ENCODE measurements at places on chromosomes 1 and 21.

GRCh38 chr1:209630383-209631225 lies 21.6 kb downstream of the LAMB3 start:
- no peak for DNase-seq

DNA sequence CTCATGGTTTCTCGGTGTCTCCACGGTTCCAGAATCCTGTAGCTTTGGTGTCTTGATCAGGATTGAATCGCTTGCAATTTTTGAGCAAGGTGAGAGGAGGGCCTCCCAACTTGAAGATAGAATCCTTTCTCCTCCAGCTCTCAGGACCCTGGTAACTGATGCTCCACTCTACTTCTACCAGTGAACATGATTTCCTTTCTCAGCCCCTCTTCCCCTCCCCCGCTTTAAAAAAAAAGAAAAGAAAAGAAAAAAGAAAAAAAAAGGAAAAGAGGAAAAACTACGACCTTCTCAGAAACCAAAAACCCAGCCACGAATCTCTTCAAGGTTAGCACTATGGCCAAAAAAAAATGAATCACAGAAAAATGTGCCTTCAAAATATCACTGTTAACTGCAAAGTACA lies 1.2 kb downstream of the ARHGEF11 start:
- DNase-seq = no peak

GRCh38 chr1:49104575-49104974 lies 327.9 kb upstream of the BEND5 start:
- no peak for DNase-seq

GRCh38 chr1:206516728-206516990 lies 9.3 kb downstream of the RASSF5 start:
- no peak for DNase-seq

GRCh38 chr1:148385371-148386030 lies 97.6 kb downstream of the PPIAL4G start:
- DNase-seq = no peak

DNA sequence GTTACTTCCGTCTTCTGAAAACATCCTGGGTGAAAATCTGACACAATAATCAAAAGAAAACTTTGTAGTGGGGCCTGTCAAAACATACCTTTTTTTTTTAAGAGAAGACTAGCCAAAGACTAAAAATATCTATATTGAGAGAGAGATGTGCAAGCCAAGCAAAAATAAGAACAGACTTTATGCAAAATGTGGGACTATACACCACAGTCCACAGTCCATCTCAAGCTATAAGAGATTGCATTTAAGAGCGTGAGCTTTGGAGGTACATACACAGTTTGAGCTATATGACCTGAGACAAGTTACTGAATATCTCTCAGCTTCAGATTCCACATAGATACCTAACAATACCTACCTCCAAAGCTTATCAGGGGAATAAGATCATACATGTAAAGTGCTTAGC lies 64.9 kb upstream of the DYNLT5 start:
- DNase-seq = no peak

- no peak for DNase-seq
Measured at GRCh38 chr21:34988625-34989024, 60.5 kb downstream of the RUNX1 start.

DNA sequence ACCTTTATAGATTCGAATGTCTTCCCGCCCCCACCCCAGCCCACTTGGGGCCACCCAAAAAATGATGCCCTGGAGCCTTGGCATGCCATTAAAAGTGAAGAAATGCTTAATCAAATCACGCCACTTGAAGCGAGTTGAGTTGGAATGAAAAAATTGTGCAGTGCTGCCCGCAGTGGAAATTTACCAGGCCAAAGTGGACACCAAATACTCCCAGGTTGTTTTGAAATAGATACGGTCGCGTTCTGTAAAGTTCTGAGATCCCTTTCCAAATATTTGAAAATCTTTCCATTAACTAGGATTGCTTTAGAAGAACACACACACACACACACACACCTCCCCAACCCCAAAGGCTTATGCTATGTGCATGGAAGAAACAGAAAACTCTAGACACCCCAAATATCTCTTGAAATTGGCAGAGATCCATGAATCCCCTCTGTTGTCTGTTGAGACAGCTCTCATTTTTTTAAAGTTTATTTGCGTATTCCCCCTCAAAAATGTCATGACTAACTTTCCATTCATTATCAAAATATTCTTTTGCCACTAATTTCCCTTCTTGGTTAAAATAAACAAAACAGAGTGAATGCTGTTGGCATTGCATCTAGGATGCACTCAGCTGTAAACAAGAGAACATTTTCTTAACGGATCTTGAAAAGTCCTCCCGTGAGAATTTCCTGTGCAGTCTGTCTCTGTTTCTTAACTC lies 142.3 kb upstream of the KCNE2 start:
- peak; percentile 76 for DNase-seq

DNA sequence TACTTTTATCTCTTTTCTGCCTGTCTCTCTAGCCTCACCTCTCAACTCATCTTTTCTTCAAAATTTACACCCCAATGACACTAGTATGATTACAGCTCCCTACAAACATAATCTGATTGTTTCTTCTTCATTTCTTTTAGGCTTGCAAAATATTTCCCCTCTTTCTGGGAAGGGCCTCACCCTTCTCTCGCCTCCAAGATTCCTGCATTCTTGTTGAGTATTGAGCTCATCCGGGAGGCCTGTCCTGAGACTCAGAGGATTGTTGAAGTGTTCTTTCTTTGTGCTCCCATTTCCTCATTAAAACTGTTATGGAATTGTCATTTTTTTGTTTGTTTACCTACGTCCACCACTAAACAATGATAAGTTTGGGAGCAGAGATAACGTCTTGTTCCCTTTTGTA lies 99.1 kb upstream of the CHRM3 start:
- DNase-seq = no peak

DNA sequence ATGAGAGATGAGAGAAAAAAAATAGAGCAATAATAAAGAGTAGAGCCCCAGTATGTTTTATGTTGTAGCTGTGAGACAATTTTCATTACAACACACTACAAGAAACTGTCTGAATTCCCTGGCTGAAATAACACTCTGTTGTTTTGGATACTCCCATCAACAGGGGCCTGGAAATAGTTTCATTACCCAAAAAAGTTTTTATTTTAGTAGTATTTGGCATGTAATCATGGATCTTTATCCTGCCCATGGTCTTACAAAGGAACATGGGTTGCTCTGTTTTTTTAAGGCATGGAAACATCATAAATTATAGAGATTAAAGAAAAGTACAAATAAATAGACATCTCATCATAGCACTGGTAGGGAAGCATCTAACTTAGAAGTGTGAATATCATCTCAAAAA lies 56.3 kb downstream of the GNG12 start:
- DNase-seq = no peak

DNA sequence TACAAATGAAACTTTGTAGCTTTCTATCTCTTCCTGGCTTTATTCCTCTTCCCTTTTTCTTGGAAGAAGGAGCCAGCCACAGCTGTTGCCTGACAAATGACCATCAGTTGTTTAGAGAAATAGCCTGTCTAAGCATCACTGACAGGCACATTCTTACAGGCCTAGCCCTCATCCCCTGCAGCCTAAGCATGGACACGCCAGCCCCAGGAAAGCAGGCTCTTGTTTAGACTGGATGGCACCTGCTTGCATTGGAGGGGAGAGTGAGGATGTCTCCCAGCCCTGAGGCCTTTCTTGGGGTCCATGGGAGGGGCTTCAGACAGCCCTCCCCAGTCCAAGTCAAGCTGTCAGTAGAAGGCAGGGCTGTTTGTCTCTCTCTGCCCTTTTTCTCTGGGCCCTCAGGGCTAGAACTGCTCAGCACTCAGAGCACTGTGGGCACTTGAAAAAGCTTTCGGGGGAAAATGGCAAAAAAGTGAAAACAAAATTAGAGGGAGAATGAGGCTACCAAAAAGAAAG lies 282.5 kb upstream of the PLXNA2 start:
- no peak for DNase-seq

DNA sequence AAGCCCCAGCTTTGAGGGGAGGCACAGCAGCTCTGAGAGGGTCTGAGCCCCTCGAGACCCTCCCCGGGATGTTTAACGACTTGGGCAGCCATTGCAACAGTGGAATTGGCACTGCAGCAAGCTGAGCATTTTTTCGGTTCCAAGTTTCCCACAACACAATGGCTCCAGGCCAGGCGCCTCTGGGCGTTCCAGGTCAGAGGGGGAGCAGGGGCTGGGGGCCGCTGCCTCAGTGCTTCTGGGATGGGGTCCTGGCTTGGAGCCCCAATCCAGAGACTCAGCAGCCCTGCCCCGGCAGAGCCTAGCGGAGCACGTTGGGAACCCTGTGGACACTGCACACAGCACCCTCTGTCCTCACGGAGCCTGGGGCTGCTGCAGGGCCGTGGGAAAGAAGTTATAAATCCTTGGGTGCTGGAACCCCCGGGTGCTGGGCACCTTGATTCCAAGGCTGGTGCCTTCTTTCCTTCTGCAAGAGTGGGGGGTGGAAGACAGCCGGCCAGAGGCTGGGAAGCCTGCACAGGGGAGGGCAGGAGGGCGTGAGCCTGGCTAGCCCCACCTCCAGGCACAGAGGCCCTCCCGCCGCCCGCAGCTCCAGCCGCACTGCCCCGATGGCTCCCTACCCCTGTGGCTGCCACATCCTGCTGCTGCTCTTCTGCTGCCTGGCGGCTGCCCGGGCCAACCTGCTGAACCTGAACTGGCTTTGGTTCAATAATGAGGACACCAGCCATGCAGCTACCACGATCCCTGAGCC lies 50.1 kb downstream of the COL18A1 start:
- DNase-seq = peak; percentile 58

GRCh38 chr1:158122833-158123388 lies 57.8 kb upstream of the CD1D start:
- no peak for DNase-seq

DNA sequence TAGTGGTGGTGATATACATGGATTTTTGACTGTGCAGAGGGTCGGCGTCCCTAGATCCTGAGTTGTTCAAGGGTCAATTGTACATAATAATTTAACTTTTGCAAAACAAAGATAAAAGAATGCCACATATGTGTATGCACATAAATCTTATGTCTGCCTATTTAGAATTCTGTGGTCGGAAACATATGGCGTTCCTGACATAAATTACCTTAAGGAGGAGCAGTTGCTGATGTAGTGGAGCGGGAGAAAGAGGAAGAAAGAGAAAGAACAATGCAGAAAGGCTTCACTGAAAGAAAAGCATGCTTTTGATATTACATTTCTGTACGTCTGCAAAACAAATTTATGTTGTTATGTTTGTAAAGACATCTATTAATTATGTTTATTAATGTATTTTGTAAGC lies 40.0 kb downstream of the S1PR1 start:
- no peak for DNase-seq

- DNase-seq = no peak
Measured at GRCh38 chr1:17567582-17567981, 28.1 kb downstream of the ARHGEF10L start.

DNA sequence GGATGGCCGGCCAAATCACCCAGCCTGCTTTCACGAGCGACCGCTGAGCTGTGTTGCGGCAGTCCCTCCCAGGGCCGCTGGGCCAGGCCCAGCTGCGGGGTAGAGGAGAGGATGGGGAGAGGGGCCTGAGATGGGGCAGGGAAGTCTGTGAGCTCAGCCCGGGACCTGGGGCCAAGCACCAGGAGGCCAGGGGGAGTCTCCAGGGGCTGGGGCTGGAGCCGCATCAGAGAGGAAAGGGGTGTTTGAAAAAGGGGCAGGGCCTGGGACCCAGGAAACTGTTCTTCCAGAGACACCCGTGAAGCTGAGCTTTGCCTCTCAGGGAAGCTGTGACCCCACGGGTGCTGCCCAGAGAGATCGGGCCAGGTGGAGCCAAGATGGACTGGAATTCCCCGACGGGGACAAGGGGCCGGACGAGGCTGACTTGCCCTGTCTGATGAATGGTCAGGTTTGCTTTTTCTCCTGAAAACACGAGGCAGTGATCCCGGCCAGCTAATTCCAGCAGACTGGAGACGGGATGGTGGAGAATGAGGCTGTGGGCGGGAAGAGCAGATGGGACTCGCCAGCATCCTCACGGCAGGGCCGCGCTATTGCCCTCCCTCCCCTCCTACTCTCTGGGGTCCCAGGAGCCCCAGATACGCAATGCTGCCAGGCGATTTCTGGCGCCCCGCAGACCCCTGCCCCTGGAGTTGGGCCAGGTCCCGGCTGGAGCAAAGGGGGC lies 40.3 kb upstream of the COL18A1 start:
- DNase-seq = peak; percentile 67

DNA sequence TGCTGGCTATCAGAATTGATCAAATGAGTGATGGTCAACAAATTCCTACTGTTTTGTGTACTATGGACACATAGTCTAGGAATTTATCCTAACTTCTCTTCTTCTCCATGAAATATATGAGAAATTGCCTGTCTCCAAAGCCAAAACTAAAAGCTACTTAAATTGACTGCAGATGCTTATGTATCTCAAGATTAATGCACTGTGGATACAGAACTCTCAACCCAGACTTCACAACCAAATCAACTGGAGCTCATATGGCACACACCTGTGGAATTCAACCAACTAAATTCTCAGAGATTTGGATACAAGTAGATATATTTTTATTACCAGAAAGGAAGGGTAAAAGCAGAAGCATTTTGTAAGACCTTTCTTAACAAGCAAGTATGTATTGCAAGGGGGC lies 566.1 kb downstream of the LTN1 start:
- no peak for DNase-seq

DNA sequence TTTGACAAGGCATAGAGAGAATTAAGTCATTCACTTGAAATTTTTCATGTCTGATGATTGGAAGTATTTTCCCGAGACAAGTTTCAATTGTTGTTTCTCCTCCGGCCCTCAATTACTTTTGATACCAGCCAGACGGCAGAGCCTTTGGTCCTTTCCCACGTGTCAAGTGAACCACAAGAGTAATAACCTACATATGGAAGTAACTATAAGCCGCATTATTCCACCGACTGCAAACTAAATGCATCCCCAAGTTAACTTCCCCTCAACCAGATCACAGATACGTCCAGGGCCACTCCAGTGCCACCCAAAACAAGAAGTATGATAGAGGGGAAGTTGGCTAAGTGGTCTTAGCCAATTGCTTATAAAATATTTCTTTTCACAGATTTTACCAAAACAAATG lies 20.2 kb downstream of the COLGALT2 start:
- no peak for DNase-seq

GRCh38 chr1:85865213-85865612 lies 157.0 kb upstream of the ZNHIT6 start:
- peak; percentile 82 for DNase-seq

GRCh38 chr1:80369780-80370179 lies 1363.2 kb upstream of the ADGRL4 start:
- peak; percentile 7 for DNase-seq

GRCh38 chr1:36900128-36900527 lies 134.2 kb downstream of the GRIK3 start:
- DNase-seq = no peak

- DNase-seq = peak; percentile 55
Measured at GRCh38 chr1:219498666-219499065, 114.2 kb downstream of the ZC3H11B start.

DNA sequence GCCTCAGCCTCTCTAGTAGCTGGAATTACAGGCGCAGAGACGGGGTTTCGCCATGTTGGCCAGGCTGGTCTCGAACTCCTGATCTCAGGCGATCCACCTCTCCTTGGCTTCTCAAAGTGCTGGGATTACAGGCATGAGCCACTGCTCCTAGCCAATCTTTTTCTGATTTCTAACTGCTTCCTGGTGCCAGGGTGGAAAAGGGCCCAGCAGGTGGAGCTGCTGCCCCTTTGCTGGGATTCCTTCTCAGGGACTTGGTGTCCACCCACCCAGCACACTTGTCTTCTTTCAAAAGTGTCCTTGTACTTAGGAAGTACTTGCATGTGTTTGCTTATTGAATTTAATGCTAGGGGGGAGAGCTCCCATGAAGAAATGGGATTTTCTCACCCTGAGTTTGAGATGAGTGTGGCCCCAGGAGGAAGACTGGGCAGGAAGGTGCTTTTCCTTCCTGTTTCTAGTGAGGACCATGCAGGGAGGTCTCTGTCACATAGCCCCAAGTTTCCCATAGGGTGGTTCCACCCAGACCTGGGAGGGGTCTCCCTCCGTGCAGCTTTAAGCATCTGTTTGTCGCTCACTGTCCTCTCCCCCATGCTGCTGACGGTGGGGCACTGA lies 14.2 kb downstream of the UTP11 start:
- DNase-seq = peak; percentile 56

Data from fibroblast of villous mesenchyme (primary cell).